T follicular helper cell (primary cell): ENCODE measurements at places on chromosomes 13 and 19.

DNA sequence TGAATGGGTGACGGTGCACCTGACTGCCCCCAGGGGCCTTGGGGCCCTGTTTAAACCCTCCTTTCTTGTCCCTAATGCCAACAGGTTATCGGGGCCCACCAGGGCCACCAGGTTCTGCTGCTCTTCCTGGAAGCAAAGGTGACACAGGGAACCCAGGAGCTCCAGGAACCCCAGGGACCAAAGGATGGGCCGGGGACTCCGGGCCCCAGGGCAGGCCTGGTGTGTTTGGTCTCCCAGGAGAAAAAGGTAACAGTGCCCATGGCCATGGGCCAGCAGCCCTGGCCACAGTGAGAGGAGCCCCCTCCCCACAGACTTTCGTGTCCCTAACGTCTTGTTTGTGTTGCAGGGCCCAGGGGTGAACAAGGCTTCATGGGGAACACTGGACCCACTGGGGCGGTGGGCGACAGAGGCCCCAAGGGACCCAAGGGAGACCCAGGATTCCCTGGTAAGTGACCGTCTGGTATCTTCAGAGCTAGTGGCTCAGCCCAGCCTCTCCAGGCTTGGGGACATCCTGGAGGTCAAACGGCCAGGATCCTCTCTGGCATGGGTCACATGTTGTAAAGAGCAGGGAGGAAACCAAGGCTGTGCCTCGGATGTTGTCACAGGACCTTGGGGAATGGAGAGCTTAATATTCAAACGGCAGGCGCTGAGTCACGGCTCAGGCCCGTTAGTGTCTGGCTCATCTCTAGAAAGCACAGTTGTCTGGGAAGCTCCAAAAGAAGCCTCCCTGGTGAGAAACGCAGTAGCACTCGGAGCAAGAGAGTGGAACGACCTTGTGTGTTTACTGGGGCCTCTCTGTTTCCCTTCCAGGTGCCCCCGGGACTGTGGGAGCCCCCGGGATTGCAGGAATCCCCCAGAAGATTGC is 58.3 kb downstream of the RAB20 start:
- no peak for DNase-seq

DNA sequence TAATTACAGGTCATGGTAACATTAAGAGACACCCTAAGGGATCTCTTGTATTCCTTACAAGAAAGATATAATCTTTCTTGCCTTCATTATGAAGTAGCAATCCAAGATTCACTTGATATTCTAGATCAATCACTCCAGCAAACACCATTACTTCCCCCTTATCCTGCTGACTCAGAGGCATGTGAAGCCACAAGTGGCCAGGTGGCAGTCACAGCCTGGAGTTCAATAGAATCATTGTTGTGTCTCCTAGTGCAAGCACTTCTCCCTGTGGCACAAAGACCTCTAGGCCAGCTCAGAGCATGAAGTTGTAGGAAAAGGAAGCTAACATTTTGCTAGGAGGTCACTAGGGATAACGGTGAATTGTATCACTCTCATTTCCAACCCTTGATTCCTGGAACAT is 864.3 kb upstream of the ATXN8OS start:
- no peak for DNase-seq

GRCh38 chr19:48490981-48491792 is 20.4 kb downstream of the LMTK3 start:
- peak; percentile 51 for DNase-seq

GRCh38 chr19:36152019-36152351 is 262 bp downstream of the COX7A1 start:
- DNase-seq, result no peak

- no peak for DNase-seq
Observed at GRCh38 chr13:40163066-40164000, 503.1 kb downstream of the FOXO1 start.

- DNase-seq, result no peak
Observed at GRCh38 chr13:74747186-74747955, 613.2 kb upstream of the KLF12 start.

DNA sequence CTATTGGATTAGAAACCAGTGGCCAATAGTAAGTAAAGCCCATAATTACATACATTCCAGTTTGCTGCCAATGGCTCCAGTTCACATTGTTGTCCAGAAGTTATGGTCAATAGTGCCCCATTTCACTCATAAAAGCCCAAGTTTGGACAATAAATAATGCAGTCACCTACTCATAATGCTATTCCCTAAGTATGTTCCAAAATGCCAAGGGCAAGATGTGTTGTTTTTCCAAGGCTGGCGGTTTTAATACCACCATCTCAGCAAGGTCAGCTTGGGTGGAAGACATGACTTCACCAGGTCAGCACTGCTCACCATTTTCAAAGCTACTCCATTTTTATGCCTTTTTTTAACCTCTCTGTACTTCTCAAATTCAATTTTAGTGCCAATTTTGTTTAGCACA is 32.7 kb downstream of the KCTD12 start:
- DNase-seq, result no peak

- no peak for DNase-seq
Observed at GRCh38 chr19:42478765-42479311, 36.1 kb upstream of the CXCL17 start.

- DNase-seq, result no peak
Observed at GRCh38 chr13:93867481-93867880, 612.0 kb downstream of the DCT start.

GRCh38 chr13:109481040-109481439 is 305.3 kb downstream of the IRS2 start:
- DNase-seq, result no peak

DNA sequence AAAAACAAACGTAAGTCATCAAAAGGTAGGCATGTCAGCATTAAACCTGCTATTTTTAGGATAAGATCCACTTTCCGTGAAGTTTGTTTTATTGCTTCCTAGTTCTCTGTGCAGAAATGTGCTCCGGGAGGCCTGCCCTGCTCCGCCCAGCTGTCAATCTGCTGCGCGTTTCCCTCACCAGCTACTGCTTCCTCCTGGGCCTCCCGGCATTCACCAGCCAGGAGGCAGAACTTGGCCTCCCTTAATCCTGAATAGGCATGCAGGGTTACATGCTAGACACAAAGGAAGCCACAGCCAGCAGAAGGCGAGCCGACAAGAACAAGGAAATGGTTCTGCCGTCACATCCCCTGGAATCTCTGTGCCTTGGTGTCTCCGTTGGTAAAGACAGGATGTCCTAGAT is 386.2 kb downstream of the IRS2 start:
- DNase-seq, result no peak

DNA sequence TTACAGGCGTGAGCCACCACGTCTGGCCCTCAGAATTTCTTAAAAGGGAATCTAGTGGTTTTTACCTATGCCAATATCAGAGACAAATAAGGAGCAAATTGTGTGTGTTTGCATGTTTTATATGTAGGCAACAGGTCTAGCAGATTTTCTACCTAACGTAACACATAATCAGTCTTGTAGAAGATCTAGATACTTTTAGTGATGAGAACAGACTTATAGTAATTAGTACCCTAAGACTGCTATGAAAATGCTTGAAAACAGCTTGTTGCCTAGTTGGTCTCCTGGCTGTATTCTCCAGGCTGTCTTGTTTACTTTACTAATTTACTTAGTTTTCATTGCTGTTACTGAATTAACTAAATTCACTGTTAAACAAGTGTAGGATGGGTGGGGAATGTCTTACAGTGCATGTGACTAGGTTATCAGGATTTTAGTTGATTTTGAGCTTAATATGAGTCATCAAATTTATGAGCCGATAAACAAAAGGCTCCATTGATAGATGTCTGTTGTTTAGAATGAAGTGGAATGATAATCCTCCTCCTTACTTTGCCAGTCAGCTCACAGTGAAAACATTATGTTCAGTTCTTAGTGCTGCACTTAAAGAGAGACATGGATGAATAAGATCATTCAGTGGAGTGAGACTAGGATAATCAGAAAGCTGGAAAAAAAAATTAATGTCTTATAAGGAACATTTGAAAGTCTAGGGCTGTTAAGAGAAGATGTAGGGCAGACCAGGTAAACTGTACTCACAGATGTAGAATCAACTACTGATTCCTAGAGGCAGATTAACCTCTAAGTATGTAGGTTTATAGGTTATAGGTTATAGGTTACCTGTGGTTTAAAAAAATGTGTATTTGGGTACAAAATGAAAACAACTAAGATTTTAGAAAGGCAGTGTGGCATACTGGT is 22.4 kb downstream of the GTF2F2 start:
- DNase-seq, result no peak

GRCh38 chr19:47153266-47153665 is 22.6 kb downstream of the SAE1 start:
- no peak for DNase-seq

- no peak for DNase-seq
Observed at GRCh38 chr13:26626271-26626670, 68.8 kb downstream of the WASF3 start.

- no peak for DNase-seq
Observed at GRCh38 chr13:93767180-93767916, 540.7 kb downstream of the GPC6 start.

DNA sequence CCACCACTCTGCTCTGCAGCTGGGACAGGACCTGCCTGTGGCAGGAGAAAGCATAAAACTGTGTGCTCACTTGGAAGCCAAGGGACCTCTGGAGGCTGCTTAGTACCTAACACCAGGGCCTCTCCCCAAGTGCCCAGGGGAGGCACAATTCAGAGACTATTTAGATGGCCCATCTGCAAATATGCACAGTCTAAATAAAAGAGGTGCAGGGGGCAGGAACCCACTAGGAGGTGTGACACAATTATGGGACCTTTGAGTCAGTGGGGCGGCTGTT is 32.6 kb upstream of the EPHX3 start:
- DNase-seq, result no peak

DNA sequence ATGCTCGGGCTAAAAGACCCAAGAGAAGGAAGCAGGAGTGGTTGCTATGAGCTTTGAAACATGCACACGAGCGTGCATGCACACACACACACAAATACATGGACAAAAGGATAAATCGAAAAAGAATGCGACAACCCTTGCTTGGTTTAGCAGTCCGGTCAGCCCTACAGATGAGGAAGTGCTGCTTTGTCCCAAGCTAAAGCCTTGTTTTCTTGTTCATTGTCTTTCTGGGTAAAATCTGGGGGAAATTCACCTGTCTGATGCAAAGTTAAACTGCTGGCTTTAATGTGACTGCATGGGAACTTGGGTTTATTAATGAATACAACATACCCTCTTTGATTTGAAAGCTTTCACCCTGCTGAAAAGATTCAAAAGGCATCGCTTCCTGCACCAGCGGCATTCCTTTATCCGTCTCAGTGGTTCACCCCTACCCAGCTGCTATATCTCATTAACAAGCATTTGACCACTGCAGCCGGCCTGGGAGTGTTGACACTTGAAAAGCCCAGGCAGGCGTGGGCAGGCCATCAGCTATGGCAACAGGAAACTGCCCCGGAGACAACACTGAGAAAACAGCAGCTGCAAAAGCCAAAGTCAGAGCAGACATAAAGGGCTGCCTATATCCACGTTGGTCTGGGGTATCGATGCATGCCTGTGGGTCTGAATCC is 301.7 kb downstream of the NDFIP2 start:
- DNase-seq, result no peak

DNA sequence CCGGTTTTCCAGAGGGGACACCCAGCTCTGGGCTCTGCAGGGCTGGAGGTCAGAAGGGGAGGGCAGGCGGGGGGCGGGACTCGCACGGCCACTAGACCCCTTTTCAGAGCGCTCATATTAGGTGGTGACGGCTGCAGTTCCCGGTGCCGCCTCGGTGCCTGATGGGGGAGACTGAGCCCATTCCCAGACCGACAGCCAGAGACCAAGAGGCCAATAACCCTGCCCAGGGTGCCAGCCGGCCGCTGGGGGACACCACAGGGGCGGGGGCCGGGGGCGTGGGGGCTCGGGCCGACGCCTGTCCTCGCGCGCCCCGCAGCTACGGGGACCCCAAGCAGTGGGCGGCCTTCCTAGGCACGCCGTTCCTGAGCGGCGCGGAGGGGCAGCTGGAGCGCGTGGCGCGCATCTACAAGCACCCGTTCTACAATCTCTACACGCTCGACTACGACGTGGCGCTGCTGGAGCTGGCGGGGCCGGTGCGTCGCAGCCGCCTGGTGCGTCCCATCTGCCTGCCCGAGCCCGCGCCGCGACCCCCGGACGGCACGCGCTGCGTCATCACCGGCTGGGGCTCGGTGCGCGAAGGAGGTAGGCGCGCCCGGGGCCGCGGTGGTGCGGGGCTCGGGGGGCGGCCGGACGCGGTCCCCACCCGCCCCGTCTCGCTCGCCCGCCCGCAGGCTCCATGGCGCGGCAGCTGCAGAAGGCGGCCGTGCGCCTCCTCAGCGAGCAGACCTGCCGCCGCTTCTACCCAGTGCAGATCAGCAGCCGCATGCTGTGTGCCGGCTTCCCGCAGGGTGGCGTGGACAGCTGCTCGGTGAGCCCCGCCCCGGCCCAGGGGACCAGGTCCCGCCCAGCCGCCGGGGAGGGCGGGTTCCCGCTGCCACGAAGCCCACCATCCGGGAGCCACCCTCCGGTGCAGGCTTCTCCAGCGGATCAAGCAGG is 2.4 kb downstream of the TIMM13 start:
- no peak for DNase-seq

GRCh38 chr13:28984825-28985224 is 164.7 kb downstream of the MTUS2 start:
- no peak for DNase-seq

DNA sequence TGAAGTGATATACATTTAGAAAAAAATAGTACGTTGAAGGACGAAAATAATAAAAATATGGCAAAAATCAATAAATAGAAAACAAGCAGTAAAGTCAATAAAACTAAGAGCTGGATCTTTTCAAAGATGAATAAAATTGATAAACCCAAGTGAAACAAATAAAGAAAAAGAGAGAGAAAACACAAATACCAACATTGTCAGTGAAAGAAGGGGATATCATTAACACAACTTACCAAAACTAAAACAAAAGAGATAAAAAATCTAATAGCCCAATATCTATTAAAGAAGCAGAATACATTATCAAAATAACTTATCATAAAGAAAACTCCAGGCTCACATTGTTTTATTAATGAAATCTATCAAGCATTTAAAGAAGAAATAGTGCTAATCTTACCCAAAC is 675.1 kb downstream of the UQCRFS1 start:
- no peak for DNase-seq

DNA sequence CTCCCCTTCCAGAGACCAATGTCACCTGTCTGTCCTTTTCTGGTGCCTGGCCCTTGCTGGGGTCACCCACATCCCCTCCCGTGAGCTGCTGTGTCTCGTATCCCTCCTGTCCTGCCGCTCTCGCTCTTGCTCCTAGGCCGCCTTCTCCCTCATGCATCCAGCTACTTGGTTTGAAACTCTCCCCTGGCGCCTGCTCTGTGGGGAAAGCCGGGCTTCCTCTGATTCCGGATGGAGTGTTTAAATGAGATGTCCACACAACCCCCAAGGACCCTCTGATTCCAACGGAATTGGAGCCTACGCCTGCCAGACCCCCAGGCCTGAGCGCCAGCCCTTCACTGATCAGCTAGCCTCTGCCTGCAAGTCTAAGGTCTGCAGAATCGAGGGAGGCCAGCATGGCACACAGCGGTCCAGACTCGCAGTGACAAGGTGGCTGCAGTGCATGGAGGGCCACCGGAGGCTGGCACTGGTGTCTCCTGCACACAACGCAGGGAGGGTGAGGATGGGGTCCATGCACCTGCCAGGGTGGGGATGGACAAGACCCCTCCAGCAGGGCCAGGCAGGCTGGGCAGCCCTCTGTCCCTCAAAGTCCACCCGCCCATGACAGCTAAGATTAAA is 47.2 kb downstream of the RFX2 start:
- no peak for DNase-seq
